ENCODE measurements at places on chromosomes 5 and 9.
A peak's percentile ranks its signal among the peaks of the same experiment; 100 is the strongest.

- no peak for DNase-seq
These were observed 43.3 kb upstream of the NCS1 start for GRCh38 chr9:130128733-130129431.

DNA sequence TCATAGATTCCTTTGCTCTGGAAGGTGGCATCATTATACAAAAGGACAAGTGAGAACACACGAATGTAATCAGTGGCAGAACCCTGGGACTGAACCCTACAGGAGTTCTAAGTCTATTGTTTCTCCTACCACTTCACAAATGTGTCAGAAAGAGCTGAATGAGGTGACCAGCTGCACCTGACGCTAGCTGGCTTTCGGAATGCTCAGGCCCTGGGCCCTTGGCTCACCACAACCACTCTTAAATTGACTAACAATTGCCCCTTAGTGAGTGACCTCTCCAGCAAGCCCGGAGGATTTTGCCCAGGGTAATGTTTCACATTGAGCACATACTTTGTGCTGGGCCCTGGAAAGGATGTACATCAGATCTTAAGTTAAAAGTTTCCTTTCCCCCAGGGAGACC lies 41.2 kb upstream of the ABCA1 start:
- no peak for DNase-seq

GRCh38 chr9:121253821-121254501 lies 14.0 kb upstream of the GSN start:
- no peak for DNase-seq

DNA sequence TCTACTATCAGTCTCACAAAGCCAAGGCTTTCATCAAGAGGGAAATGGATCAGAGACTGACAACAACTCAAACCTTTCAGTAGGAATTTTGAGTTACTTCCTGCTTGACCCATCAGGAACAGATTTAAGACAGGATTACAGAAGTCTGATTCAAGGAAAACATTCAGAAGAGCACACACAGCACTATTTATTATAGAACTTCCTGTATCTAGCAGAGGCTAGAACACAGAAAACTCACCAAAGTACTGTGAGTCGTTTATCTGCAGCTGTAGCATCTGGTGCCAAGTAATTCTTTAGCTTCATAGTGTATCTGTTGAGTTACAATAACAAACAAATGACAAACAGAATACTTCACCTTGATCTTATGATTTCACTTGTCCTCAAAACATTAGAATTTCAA lies 13.8 kb downstream of the LEAP2 start:
- DNase-seq = no peak

- DNase-seq = no peak
These were observed 193.8 kb upstream of the ACTBL2 start for GRCh38 chr5:57676222-57677098.

GRCh38 chr5:53970475-53970874 lies 339.9 kb downstream of the ARL15 start:
- no peak for DNase-seq

DNA sequence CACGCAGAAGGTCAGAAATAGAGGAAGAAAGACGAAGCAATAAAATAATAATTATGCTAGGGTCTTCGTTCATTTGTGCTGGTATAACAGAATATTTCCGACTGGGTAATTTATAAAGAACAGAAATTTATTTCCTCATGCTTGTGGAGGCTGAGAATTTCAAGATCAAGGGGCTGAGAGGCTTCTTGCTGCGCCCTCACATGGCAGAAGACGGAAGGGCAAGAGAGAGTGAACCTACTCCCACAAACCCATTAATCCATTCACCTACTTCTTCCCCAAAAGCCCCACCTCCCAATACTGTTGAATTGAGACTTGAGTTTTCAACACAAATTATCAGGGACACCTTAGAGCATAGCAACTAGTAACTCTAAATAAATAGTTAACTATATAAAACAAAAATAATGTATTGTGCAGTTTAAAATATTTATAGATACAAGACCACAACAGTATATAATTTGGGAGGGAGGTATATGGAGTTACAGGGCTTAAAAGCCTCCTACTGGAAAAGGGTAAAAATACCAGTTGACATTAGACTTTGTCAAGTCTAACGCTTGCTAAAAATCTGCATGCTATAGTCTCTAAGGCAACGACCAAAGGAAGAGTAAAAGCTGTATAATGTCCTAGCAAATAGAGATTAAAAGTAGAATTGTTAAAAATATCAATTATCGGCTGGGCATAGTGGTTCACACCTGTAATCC lies 40.3 kb upstream of the NAA35 start:
- DNase-seq = no peak

GRCh38 chr9:79056041-79056440 lies 515.7 kb upstream of the TLE4 start:
- DNase-seq = no peak

GRCh38 chr9:68704498-68704813 lies 584 bp upstream of the PIP5K1B start:
- DNase-seq = no peak

DNA sequence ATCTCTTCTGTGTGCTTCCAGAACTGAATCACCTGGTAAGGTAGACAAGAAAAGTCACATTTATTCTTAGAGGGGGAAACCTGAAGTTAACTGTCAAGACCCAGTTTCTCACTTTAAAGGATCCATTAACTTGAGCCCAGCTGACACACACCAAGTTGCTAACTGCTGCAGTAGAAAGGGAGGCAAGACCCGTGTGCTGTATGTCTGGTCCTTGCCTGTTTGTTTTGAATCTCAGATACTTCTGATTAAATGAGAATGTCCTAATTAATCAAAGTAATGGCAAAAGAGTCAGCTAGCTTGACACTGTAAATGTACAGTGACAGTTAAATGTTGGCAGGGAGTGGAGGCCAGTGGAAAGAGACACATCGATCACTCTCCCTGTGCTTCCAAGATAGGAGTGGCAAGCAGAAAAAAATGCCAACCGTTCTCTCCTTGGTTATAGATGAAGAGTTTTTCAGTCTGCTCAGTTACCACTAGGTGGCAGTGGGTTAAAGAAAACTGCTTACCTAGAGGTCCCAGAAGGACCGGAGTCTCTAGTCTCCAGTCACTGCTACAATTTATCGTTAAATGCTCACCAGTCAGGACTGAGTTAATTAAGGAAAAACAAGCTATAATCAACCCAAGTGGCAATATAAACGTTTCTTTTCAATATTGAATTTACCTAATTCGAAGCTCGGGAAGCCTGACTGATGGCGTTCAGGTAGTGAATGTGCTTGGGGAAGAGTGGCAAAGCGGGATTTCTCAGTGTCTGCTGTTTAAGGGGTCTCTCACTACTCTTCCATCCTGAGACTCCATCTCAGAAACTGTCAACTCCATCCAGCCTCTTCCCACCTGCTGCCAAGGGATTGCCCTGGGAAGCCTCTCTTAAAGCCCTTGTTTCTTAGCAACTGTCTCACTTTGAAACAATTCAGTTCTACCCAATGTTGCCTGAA lies 18.4 kb downstream of the LSM11 start:
- no peak for DNase-seq

DNA sequence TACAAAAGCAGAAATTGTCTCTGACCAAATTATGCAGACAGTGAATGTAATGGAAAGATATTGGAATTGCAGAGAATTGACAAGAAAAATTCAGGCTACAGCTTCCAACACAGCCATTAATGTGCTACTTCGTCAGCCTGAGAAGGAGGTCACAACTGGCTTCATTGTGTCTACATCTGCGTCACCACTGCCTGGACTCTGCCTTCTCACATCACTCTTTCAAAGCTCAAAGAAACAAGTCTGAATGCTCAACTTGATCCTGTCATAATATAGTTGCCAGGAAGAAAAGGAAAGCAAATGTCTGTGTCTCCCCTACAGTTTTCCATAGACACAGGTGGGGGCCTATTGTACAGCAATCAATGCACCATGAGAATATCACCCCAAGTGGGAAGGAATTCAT lies 806.5 kb upstream of the CDH10 start:
- DNase-seq = no peak

GRCh38 chr9:102479191-102479590 lies 515.9 kb upstream of the CYLC2 start:
- no peak for DNase-seq

- DNase-seq = no peak
These were observed 17.2 kb upstream of the SIL1 start for GRCh38 chr5:139215107-139215975.

- no peak for DNase-seq
These were observed 11.3 kb downstream of the C9 start for GRCh38 chr5:39352951-39353350.

DNA sequence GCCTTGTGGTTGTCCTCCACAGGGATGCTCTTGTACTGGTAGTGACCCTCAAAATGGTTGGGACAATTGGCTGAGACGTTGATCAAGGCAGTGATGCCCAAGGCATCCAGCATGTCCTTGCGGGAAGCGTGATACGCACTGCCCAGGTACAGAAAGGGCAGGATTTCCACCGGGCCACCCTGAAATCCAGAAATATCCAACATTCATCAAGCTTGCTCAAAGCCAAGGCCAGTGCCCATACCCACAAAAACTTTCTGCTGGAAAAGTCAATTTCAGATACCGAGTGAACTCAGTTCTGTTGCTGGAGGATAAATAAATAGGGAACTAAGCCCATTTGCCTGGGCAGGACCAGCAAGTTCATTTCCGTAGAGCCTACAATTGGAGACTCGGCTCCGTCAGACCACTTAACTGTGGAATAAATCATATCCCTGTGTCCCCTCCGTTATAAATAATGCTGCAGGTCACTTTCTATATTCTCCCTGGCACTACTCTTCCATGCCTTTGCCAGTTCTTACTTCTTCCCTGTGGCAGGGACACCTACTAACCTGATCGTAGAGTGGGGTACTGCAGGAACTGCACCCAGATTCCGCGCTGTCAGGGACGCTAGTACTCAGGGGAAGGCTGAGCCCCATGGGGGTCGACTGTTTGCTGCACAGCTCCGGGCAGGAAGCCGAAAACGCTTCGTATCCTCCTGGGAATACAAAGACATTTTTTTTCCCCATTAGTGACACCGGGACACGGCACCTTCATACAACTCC lies 1.2 kb downstream of the DUSP1 start:
- DNase-seq = no peak

GRCh38 chr9:127874301-127875221 lies 2.9 kb downstream of the AK1 start:
- no peak for DNase-seq

GRCh38 chr5:38775218-38775840 lies 70.5 kb upstream of the OSMR start:
- DNase-seq = no peak

GRCh38 chr5:89377767-89378455 lies 494.9 kb upstream of the MEF2C start:
- DNase-seq = no peak

GRCh38 chr5:121029536-121030245 lies 565.6 kb downstream of the PRR16 start:
- DNase-seq = no peak

- DNase-seq = peak; percentile 95
These were observed 129.1 kb downstream of the KCNIP1 start for GRCh38 chr5:170632985-170633234.

DNA sequence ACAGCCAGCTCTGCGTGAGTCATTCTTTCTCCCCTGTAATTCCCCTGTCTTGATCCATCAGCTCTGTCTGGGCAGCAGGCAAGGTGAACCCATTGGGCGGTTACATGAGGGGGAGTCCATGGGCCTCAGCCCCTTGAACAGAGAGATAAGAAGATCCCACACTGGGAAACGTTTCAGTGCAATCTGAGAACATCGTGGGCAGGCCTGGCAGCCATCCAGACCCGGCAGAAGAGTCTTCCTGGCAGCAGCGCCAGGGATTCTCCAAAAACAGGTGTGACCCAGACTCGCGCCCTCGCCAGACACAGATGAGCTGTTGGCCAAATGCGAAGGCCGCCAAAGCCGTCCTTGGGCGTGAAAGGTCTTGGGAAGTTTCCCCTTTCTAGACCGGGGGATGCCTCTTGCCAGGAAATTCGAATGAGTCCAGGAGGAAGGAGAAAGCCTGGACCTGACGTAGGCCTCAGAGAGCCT lies 6.4 kb upstream of the SLC12A7 start:
- peak; percentile 57 for DNase-seq

DNA sequence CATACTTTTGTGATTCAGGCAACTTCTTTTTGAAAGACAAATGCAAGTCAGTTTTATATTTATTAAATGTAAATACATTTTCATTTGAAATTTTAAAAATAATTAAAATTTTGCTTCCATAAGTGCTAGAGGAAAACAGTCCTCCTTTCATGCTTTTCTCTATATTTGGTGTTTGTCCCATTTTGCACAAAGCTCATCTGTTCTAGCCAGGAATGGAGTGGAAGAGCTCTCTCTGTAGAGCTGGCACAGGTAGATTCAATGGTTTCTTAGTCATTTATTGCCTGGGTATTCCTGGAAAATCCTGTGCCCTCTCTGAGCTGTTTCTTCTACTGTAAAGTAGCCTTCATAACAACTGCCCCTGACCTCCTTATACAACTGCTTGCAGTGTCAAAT lies 267.6 kb upstream of the HAPLN1 start:
- DNase-seq = no peak

- no peak for DNase-seq
These were observed 68.8 kb upstream of the ICE1 start for GRCh38 chr5:5353681-5354080.

GRCh38 chr9:131874916-131875670 lies 135.2 kb upstream of the RAPGEF1 start:
- DNase-seq = no peak

- DNase-seq = no peak
These were observed 455.9 kb upstream of the KLF4 start for GRCh38 chr9:107945493-107945892.

DNA sequence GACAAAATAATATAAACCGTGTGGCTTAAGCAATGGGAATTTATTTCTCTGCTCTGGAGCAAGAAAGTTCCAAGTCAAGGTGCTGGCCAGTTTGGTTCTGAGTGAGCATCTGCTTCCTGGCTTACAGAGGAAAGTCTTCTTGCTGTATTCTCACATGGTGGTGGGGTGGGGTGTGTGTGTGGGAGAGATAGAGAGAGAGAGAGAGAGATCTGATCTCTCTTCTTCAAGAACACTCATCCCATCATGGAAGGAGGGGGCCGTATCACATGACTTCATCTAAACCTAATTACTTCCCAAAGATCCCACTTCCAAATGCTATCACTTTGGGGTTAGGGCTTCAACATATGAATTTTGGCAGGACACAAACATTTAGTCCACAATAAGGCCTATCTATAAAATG lies 91.2 kb downstream of the PRR16 start:
- DNase-seq = no peak

DNA sequence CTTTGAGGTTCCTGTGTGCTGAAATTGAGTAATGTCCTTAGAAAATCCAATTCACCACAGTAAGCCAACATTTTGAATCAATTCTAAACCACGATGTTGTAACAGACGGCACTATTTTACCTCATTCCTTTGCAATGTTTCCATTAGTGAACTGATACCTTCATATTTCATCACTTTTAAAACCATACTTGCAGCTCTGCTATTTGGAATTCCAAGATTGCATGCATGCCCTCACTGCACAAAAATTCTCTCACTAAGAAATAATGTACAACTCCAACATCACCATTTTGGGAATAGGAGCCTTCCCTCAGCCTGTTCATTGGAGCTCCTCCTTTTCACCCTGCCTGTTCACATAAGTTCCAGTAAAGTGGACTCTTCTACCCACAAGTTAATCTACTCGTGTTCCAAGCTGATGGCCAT lies 74.8 kb upstream of the TGFBR1 start:
- DNase-seq = no peak

- DNase-seq = no peak
These were observed 230.7 kb downstream of the NR3C1 start for GRCh38 chr5:143172739-143173138.

- DNase-seq = no peak
These were observed 147.3 kb downstream of the PARP8 start for GRCh38 chr5:50813691-50814090.
